ENCODE measurements at places on chromosomes 2 and 18. TPM values are rescaled to one million over a fixed set of nuclear protein-coding genes. Genes with fewer than 3 reads are reported as not detected.

Gene VIT
- 10.0 TPM for total RNA-seq

Gene TSGA10
- 9.4 TPM for total RNA-seq

Gene GKN1
- not detected for total RNA-seq

Gene PER2
- total RNA-seq = 25.1 TPM

Gene C2orf81
- 1.4 TPM for total RNA-seq

Gene EPB41L3
- total RNA-seq = 53.0 TPM

Gene BCL11A
- 0.97 TPM for total RNA-seq

Gene SLC39A6
- 39.4 TPM for total RNA-seq

Gene MAP3K19
- not detected for total RNA-seq

Gene KRTCAP3
- total RNA-seq = 1.8 TPM

Gene TMBIM1
- 294 TPM for total RNA-seq

DNA sequence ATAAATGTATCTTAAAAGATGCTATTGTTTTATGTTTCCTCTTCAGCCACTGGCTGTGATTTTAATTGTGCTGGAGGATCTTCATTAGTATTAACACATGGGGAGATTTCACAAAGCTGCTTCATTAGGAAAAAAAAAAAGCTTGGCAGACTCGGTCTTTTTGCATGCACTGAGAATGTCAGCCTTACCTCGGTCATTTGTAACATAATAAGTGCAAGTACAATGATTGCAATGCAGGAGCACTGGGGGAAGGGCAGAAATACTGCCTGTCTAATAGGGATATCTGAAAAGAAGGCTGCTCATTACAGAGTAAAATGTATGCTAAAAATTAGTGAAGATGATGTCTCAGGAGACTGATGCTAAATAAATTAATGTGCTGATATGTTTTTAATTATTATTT lies 1.3 kb upstream of the BAZ2B start:
- no peaks in the 10 kb centered on the region for H3K36me3 ChIP-seq
- peaks cover 2% of the 10 kb centered on the region for H3K4me1 ChIP-seq
- DNase-seq = no peak
- H3K27me3 ChIP-seq = no peaks in the 10 kb centered on the region

DNA sequence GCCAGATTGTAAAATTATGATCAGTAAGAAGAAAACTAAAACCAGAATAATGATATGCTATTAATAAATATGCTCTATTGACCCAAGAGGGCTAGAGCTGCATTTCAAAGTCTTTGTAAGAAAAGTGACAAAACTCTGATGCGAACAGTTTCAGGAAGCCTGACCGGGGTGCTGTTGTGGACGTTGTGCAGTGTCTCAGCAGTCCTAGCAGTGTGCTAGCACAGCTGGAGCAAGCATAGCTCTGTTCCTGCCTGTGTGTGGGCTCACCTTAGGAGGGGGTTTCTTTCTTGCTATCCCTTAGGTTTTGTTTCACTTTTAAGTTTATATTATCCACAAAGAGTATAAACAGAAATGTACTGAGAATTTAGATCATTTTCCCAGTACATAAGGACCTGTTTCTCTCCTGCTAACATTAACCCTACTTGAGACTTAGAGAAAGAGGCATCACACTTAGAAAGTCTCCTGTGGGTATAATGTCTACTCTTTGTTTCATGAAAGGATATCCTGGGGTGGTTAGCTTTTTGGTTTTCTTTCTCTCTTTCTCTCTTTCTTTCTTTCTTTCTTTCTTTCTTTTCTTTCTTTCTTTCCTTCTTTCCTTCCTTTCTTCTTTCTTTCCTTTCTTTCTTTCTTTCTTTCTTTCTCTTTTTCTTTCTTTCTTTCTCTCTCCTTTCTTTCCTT lies 124.5 kb downstream of the TMEM182 start:
- no peaks in the 10 kb centered on the region for H3K4me1 ChIP-seq
- no peak overlapping the region for H3K4me3 ChIP-seq
- no peaks in the 10 kb centered on the region for H3K27me3 ChIP-seq
- H3K27ac ChIP-seq = no peak overlapping the region
- DNase-seq = no peak

DNA sequence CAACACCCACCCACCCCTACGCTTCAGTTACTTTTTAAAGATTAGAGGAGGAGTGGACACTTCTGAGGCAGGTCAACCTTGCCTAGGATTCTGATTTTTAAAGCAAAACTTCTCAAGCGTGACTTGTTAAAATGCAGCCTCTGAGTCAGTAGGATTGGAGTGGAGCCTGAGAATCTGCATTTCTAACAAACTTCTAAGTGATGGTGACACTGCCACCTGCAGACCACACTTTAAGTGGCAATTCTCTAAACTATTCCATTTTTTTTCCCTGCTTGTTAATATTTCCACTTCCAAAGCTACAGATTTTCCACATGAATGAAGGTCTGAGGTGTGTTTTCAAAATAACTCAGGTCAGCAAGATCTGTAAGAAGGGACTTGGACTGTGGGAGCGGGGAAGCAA lies 171.1 kb upstream of the CCDC150 start:
- no peaks in the 10 kb centered on the region for H3K4me1 ChIP-seq
- H3K4me3 ChIP-seq = no peak overlapping the region
- H3K36me3 ChIP-seq = no peaks in the 10 kb centered on the region
- H3K27me3 ChIP-seq = no peaks in the 10 kb centered on the region
- no peak for DNase-seq
- no peak overlapping the region for H3K27ac ChIP-seq

DNA sequence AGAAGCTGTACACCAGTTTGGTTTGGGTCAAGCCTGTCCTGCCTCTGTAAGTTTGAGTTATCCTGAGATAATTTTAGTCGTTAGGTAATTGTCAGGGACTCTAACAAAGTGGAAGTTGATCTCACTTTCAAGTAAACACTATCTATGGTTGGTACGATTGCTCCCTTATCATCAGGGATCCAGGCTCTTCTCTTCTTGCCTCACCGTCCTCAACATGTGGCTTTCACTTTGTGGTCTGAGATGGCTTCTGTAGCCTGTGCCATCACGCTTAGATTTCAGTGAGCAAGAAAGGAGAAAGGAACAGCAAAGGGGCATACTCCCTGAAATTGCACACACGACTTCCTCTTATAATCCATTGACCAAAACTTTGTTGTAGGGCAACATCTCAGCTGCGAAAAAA lies 115.6 kb downstream of the CTAGE1 start:
- no peak overlapping the region for H3K4me3 ChIP-seq
- H3K27me3 ChIP-seq = no peaks in the 10 kb centered on the region
- no peak overlapping the region for H3K27ac ChIP-seq
- no peaks in the 10 kb centered on the region for H3K36me3 ChIP-seq

GRCh38 chr2:70570041-70570661 lies 16.5 kb upstream of the TGFA start:
- no peaks in the 10 kb centered on the region for H3K36me3 ChIP-seq
- DNase-seq = no peak
- H3K4me1 ChIP-seq = no peaks in the 10 kb centered on the region
- H3K4me3 ChIP-seq = no peak overlapping the region

- H3K27me3 ChIP-seq = no peaks in the 10 kb centered on the region
- H3K36me3 ChIP-seq = no peaks in the 10 kb centered on the region
- H3K27ac ChIP-seq = no peak overlapping the region
- no peak for DNase-seq
- H3K4me3 ChIP-seq = no peak overlapping the region
- peaks cover 2% of the 10 kb centered on the region for H3K4me1 ChIP-seq
Observed at GRCh38 chr2:98454073-98454472, 9.4 kb downstream of the INPP4A start.

GRCh38 chr2:85949280-85949679 lies 60.5 kb upstream of the ST3GAL5 start:
- no peaks in the 10 kb centered on the region for H3K36me3 ChIP-seq
- H3K4me1 ChIP-seq = no peaks in the 10 kb centered on the region

DNA sequence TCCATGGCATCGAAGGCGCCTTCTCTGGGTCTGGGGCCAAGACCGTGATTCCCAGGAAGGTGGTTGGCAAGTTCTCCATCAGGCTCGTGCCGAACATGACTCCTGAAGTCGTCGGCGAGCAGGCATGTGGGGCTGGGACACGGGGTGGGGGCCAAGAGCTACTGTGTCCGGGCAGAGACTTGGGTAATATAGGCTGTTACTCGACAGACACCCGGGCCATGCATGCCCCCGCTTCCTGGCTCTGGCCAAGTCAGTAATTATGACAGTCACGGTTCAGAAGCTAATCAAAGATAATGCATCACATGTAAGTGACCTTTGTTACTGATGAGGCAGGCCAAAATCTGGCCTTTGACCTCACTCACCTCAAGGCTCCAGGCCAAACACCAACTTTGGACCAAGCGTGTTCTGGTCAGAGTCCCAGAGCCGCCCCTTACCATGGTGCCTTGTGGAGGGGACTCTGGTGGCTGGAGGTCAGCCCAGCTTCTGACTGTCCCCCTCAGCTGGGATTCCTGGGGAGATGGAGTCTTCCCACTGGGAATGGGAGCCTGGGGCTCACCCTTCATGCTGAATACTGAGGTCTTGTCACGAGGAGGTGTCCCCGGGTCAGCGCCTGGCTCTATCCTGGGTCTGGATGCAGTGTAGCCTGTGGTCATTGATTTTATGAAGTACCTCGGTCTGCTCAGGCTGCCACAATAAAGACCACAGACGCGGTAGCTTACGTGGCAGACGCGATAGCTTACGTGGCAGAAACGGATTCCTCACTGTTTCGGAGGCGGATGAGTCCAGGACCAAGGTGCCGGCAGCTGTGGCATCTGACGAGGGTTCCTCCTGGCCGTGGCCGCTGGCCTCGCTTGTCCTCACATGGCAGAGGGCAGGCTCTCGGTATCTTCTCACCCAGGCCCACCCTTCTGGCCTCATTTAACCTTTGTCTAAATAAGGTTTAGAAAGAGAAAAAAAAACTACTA lies 17.7 kb upstream of the CNDP1 start:
- H3K4me3 ChIP-seq = no peak overlapping the region
- H3K27me3 ChIP-seq = no peaks in the 10 kb centered on the region
- peaks cover 22% of the 10 kb centered on the region for H3K36me3 ChIP-seq
- no peak overlapping the region for H3K27ac ChIP-seq
- no peak for DNase-seq

- H3K4me3 ChIP-seq = no peak overlapping the region
- DNase-seq = no peak
- no peak overlapping the region for H3K27ac ChIP-seq
- no peaks in the 10 kb centered on the region for H3K27me3 ChIP-seq
Observed at GRCh38 chr2:212402316-212402715, 136.3 kb downstream of the ERBB4 start.

- H3K4me1 ChIP-seq = peaks cover 4% of the 10 kb centered on the region
- no peak overlapping the region for H3K4me3 ChIP-seq
- DNase-seq = no peak
- H3K36me3 ChIP-seq = no peaks in the 10 kb centered on the region
Observed at GRCh38 chr2:157439824-157440186, 4.1 kb downstream of the CYTIP start.

- no peak overlapping the region for H3K4me3 ChIP-seq
- DNase-seq = no peak
- H3K27ac ChIP-seq = no peak overlapping the region
- H3K27me3 ChIP-seq = no peaks in the 10 kb centered on the region
- no peaks in the 10 kb centered on the region for H3K4me1 ChIP-seq
- H3K36me3 ChIP-seq = no peaks in the 10 kb centered on the region
Observed at GRCh38 chr2:101524806-101525430, 50.0 kb upstream of the RFX8 start.

- no peak overlapping the region for H3K4me3 ChIP-seq
- no peaks in the 10 kb centered on the region for H3K27me3 ChIP-seq
- no peak overlapping the region for H3K27ac ChIP-seq
- H3K4me1 ChIP-seq = no peaks in the 10 kb centered on the region
- no peaks in the 10 kb centered on the region for H3K36me3 ChIP-seq
- DNase-seq = no peak
Observed at GRCh38 chr2:95374921-95375471, 27.5 kb upstream of the FAHD2A start.

- H3K4me3 ChIP-seq = no peak overlapping the region
- no peak overlapping the region for H3K27ac ChIP-seq
- H3K36me3 ChIP-seq = no peaks in the 10 kb centered on the region
- DNase-seq = no peak
Observed at GRCh38 chr2:128309280-128310093, 9.2 kb downstream of the HS6ST1 start.

- no peak overlapping the region for H3K27ac ChIP-seq
- H3K27me3 ChIP-seq = no peaks in the 10 kb centered on the region
- no peaks in the 10 kb centered on the region for H3K36me3 ChIP-seq
- no peak for DNase-seq
- H3K4me1 ChIP-seq = no peaks in the 10 kb centered on the region
Observed at GRCh38 chr2:11988691-11989353, 242.4 kb downstream of the LPIN1 start.

DNA sequence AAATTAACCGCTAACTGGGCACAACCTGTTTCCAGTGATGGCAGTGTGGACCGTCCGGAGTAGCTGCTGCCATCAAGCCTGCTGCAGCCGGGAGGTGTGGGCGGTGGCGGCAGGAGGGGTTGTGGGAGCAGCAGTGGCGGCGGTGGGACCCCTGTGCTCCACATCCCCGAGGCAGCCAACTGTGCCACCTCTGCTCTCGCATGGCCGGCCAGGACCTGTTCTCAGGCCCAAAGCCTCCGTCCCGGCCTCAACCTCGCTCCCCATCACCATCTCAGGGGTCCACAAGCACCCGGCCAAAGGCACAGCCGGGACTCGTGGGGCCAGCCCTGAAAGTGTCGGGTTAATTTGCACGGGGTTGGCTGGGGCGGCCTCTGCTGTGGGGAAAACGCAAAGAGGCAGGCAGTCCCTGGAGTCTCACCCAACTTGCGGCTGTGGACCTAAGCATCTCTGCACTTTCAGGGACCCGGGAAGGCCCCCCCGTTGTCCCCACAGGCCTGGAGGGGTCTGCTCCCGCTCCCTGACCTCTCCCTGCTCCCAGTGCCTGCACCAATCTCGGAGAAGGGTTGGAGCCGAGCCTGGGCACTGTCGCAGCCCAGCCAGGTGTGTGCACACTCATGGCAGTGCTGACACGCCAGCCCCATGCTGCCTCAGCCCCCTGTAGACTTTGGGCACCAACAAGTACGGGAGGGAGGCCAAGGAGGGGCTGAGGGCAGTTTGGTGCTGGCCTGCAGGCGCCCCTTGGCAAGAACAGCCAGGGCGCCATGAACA lies 44.4 kb upstream of the PEX13 start:
- H3K27ac ChIP-seq = no peak overlapping the region
- H3K27me3 ChIP-seq = no peaks in the 10 kb centered on the region
- H3K36me3 ChIP-seq = no peaks in the 10 kb centered on the region
- no peak overlapping the region for H3K4me3 ChIP-seq

DNA sequence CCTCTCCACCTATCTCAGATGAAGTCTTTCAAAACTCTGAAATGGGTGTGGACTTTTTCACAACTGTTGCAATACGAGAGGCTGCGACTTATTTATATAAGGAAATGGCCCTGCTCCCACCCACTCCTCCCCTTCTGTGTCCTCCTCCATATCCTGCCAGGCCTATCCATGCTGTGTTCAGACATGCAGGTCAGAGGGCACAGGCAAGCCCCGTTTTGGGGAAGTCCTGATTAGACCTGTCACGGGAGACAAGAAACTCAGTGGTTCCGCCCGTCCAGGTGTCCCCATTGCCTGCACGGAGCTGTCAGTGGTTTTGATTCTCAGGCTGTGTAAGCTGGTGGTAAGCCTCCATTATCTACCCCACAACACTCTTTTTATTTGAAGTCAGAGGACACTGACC lies 99.6 kb upstream of the MGAT5 start:
- H3K4me3 ChIP-seq = no peak overlapping the region
- H3K36me3 ChIP-seq = no peaks in the 10 kb centered on the region
- no peaks in the 10 kb centered on the region for H3K4me1 ChIP-seq
- no peaks in the 10 kb centered on the region for H3K27me3 ChIP-seq
- H3K27ac ChIP-seq = no peak overlapping the region
- no peak for DNase-seq
